CD4-positive, alpha-beta T cell treated with Interleukin-6 for 4 hours (primary cell): ENCODE measurements at places on chromosomes 12 and 14.

- DNase-seq = no peak
Observed at GRCh38 chr14:96268431-96269358, 12.7 kb downstream of the BDKRB1 start.

DNA sequence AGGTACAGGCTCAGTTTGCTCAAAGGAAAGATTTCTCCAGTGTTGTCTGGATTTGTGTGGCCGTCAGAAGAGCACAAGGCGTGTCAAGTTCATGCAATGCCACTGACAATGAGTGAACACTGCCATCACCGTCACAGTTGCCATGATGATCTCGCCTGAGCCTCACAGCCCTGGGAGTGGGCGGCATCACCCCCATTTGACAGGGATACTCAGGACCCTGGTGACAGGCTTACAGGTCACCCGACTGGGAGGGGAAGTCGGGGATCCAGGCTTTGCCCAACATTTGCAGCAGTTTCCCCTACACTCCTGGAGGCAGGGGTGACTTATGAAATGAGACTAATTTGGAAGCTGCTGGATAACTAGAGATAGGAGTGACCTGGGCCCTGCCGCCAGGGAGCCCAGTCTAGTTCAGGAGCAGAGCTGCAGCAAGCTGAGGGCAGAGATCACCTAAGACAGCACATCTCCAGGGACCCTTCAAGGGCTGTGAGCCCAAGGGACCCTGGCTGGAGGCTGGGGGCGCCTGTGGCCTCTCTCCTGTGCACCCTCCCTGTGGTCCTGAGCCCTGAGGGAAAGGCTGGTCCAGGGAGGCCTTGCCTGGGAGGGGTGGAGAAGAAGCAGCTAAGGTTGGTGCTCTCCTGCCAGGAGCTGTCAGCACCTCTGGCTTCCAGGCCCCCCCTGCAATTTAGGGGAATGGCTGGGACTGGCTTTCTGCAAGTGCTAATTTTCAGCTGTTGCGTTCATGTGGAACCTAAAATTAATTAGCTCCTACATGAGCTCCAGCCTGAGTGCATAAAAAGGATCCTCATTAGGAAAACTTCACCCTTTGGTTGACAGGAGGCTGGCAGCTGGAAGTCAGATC lies 32.4 kb upstream of the BEGAIN start:
- no peak for DNase-seq

GRCh38 chr12:45601390-45601789 lies 128.1 kb upstream of the ARID2 start:
- DNase-seq = no peak

DNA sequence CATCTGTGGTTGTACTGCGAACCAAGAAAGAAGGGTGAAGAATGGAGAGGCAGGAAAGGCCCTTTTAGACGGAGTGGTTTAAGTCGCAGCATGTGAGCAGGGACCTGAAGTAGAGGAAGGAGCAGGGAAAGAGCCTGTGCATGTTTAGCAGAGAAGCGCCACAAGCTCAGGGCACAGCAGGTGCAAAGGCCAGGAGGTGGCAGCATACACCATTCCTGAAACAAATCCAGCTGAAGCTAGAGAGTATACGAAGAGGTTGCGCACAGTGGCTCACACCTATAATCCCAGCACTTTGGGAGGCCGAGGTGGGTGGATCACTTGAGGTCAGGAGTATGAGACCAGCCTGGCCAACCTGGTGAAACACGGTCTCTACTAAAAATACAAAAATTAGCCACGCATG lies 49.9 kb downstream of the HELB start:
- peak; percentile 18 for DNase-seq

- no peak for DNase-seq
Observed at GRCh38 chr14:32021341-32021740, 55.8 kb upstream of the ARHGAP5 start.

GRCh38 chr12:25594376-25594775 lies 41.3 kb upstream of the LMNTD1 start:
- DNase-seq = no peak
